ENCODE measurements at places on chromosomes 3 and 15.

GRCh38 chr15:91710080-91710698 lies 143.3 kb upstream of the SLCO3A1 start:
- no peak for DNase-seq

GRCh38 chr3:111872979-111873378 lies 13.9 kb downstream of the PHLDB2 start:
- DNase-seq, result no peak

GRCh38 chr3:191563722-191564121 lies 102.8 kb downstream of the PYDC2 start:
- DNase-seq, result no peak

- no peak for DNase-seq
These were observed 5.2 kb upstream of the TRPM1 start for GRCh38 chr15:31106495-31107300.

DNA sequence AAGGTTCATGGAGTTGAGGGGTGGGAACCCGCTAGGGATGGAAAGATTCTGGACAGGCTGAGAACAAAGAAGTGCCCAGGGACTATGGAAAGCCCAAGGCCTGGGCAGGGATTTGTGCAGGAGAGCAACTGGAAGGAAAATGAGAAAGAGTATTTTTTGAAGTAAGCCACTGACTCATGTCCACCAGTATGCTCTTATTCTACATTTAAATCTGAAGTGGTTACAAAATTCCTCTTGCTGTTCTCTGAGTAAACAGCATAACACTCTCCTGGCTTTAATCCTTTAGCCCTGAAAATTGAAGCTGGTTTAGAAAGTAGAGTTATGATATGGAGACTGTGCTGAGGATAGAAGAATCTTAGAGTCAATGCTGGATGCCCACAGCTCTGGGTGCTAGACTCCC lies 165.2 kb downstream of the ISL2 start:
- DNase-seq, result no peak

GRCh38 chr15:47568030-47568429 lies 149.3 kb upstream of the SEMA6D start:
- DNase-seq, result no peak

DNA sequence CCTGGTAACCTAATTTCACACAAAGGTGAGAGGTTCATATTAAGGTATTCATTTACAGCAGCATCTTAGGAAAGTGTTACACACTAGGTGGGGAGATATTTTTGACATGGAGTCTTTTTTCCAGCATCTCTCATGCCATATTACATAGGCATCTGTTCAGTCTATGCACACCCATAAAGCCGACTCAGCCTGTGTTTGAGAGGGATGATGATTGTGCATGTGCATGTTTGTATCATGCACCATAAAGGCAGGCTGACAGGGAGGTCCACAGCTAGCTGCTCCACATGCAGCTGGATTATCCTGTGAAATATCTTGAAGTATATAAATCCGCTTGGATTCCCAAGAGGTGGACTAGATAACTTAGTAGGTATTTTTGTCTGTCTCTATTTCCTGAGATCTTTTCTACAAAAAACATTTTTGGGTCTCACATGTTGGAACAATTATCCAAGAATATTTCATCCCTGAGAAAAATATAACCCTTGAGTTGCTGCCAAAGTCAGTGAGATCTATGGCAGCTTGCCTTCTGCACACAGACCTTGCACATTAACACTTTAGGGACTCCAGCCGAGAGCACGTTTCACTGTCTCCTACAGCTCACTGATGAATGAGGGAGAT lies 288.4 kb upstream of the DPH6 start:
- no peak for DNase-seq

- no peak for DNase-seq
These were observed 639.4 kb upstream of the TBL1XR1 start for GRCh38 chr3:177836671-177837070.

- no peak for DNase-seq
These were observed 76.3 kb upstream of the FAM98B start for GRCh38 chr15:38377636-38378035.

DNA sequence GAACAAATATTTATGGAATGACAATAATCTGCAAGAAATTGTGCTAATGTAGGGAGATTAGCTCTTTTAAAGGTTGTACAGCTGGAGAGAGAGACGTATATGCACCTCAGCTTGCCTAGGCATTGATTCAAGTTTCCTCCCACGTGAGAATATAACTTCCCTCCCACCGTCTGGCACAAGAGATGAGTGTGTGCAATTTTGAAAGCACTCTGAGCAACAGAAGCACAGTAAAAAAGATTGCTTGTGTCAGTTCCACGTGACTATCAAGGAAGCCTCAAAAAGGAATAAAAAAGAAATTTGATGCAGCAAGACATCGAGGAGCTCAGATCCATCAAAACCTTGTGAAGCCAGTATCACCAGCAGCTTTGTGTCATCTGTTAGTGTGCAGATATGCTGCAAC lies 435.3 kb downstream of the TUSC7 start:
- DNase-seq, result no peak

DNA sequence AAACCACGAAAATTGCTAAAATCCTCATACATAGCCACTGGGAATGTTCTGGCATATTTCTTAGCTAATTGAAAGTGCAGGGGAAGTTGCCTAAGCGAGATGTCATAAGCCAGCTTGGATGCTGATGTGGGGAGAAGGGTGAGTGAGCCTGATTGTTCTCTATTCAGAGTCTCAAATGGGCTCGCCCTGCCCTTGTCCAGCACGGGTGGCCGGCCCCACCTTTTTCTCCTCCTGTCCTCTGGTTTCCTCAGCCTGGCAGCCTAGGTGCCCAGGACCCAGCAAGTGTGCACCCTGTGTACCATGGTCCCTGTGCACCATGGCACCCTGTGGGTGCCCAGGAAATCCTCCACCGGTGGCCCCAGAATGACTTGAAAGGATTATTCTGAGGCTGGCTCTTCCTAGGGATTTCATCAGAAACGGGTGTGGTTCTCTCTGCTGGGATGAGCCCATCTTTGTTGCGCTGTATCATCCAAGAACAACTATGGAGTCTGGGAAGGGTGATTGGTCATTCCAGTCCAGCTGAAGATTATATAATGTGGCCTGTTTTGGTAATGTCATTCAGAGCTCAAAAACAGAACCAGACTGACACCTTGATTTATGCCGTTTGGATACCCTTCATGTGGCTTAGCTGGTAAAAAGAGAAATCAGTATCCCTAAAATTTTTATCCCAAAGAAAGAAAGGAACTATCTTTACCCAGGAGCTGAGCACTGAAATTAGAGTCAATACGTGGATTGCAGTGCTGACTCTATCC lies 150.8 kb upstream of the BHLHE40 start:
- no peak for DNase-seq

DNA sequence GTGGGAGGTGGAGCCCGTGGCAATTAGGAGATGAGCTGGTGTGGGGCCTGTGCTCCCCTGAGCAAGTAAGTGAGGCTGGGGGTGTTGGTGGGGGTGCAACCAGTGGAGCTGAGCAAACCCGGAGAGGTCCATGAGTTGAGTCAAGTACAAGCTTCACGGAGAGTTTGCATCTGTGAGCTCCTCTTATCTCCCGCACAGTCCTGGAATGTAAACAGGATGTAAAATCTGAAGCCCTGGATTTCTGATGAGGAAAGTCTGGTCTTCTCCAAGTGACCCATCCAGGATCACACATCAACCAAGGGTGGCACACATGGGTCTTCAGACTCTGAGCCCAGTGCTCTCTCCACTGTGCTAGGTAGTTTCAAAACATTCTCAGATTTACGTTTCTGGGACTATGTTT lies 67.8 kb downstream of the LSM3 start:
- no peak for DNase-seq

GRCh38 chr3:113736548-113737089 lies 9.4 kb downstream of the NAA50 start:
- DNase-seq, result no peak

DNA sequence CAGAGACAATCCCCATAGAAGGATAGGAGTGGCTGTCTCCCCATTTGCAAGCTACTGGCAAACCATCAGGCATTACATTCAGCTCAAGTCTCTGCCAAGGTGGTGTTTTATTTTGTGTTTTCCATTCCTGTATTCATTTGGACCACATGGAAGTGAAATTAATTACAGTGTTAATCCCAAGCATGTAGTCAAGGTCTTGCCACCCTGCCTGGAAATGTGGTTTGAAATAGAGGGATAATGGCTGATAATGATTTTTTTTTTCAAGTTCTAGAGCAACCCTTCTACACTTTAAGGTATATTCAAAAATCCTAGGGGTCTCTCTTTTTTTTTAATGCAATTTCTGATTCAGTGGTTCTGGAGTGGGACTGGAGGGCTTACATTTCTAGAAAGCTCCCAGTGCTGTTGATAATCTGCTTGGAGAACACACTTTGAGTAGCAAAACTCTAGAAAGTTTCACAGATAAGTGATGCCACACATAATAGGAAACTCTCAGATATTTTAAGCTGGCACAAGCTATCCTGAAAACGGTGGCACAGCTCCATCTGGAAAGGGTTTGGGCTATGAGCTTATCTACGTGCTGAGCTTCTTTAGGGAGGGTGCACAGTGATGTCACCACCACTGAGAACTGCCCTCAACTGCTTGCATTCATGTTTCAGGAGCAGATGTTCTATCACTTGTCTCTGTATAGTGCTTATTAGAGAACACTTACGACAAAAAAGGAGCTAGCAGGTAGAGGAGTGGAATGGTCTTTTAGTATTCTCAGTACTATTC lies 140.1 kb upstream of the IL12A start:
- DNase-seq, result no peak

GRCh38 chr3:147407114-147407497 lies 763 bp upstream of the ZIC4 start:
- DNase-seq, result no peak

GRCh38 chr3:14373753-14374376 lies 28.5 kb upstream of the SLC6A6 start:
- no peak for DNase-seq

DNA sequence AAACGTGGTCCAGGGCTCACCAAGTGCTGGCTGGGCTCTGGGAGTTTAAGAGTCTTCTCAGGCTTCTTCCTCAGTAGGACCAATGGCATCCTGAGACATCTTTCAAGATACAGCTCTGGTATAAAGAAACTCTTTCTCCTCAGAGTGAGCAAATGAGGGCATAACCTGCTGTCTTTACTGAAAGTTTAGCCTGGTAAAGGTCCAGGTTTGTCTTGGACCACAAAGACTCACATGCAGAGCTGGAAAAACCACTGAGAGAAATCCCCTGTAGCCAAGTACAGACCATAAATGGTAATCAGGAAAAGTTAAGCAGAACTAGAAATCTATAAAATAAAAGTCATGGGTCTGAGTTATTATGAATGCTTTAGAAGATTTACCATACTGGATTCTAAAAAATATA lies 23.1 kb downstream of the CD47 start:
- no peak for DNase-seq

DNA sequence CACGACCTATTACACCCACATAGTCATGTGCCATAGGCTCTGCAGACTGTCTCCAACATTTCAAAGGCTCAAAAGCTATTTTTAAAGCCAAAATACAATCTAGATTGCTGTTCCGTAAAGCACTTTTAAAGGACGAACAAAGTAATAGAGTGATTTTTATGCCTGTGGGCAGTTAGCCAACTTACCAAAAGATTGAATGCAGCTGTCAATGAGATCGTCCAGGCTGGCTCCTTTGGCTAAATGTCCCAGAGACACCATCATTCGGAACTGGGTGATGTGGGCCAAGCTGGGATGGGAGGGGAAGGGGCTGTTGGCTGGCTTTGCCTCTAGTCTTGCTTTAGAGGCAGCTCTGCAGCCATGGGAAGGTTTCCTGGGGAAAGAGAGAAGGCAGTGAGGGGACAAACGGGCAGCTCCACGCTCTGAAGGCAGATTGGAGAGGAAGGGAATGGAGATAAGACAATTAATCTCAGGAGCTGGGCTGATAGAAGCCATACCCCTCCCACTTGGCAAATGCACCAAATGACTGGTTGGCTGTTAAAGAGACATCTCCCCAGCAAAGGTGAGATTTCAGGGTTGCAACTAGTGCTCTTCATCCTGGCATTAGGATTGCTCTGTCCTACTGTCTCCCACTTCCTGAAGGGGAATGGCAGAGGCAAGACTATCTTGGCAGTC lies 4.8 kb downstream of the RASGRP1 start:
- no peak for DNase-seq

DNA sequence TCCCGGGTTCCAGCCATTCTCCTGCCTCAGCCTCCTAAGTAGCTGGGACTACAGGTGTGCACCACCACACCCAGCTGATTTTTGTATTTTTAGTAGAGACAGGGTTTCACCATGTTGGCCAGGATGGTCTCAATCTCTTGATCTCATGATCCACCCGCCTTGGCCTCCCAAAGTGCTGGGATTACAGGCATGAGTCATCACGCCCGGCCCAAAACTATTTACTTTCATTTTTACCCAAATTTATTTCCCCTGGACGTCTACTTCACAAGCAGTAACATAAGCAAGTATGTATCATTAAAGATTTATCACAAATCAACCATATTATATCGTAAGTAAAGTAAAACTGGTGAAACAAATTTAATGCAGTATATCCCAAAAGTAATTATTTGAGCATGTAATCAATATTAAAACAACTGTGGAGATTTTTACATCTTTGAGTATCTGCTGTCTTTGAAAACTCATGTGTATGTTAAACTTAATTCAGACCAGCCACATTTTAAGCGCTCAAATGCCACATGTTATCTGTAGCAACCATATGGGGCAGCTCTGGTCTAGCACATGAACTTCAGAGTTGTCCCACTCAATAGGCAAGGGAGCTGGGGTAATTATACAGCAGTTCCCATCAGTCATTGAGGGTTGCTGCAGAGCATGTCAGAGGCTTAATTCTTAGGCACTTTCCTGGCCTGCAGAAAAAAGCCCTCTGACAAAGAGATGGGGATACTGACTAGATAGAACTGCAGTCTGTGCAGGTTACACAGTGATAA lies 185.7 kb upstream of the CTDSPL start:
- no peak for DNase-seq

GRCh38 chr15:85049805-85050204 lies 68.1 kb downstream of the PDE8A start:
- no peak for DNase-seq

DNA sequence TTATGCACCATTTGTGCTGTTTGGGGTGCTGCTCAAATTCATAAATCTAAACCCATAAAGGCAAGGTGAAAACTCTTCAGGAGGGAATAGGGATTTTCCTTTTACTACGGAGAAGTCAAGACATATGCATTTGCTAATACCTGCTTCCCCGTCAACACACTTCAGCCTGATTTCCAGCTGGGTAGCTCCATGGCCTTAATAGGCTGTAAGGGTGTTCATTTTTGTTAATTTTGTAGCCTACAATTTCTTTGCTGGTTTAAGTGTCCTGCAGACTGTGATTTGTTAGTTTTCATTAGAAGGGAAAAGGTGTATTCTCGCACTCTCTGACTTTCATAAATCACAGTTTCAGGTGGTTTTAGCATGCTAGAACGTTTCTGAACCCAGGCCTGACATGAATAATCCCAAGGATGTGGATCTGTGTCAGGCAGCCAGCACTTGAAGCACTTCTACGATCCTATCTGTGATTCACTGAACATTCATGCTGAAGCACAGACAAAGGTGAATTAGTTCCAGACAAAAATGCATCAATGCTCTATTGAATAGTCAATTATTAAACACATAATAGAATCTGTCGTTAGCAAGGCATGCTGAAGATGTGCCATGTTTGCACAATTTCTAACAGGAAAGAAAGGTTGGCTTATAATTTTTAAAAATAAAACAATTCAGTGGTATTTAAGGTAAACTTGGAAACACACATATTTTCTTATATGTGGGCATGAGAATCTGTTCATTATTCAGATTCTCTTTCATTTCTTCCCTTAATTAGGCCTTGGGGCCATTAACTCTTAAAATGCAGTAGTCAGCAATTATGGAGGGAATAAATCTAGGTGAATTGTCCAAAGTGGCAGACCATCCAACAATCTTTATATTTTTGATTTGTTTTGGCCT lies 17.9 kb upstream of the NMNAT3 start:
- DNase-seq, result no peak

GRCh38 chr3:173753593-173753992 lies 356.0 kb downstream of the NLGN1 start:
- DNase-seq, result no peak

Data from activated CD4-positive, alpha-beta T cell treated with anti-CD3 and anti-CD28 coated beads for 48 hours (primary cell).